ENCODE measurements at places on chromosomes 4 and X.

DNA sequence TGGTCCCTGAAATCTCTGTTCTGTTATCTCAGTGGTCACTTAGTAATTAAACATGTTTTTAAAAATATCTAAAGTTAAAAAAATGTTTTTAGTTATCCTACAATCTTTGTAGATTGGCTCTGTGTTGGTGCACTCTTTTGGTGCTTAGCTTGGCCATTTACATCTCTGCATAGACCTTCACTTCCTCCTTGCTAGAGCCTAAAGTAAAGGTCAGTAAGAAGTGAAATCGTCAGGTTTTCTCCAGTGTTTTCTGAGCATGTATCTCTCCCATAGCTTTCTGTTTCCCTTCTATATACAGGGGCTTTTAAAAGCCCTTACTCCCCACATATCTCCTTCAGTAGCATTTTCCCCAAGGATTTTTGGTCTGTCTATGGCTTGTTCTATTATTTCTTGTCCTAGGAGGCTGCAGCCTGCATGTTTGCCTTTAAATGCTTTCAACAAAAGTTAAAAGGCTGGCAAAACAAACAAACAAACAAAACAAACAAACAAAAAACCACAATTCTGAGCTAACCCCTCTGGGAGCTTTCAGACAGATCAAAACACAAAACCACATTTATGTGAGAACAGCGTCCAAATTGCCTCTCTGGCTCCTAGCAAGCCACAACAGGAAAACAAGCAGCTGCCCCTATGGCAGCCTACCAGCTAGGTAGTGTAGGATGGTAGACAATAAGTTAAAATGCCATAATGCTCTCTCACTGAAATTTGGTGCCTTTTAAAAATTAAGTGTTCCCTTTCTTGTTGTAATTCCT lies 27.3 kb upstream of the GPRASP2 start:
- no peak for DNase-seq

DNA sequence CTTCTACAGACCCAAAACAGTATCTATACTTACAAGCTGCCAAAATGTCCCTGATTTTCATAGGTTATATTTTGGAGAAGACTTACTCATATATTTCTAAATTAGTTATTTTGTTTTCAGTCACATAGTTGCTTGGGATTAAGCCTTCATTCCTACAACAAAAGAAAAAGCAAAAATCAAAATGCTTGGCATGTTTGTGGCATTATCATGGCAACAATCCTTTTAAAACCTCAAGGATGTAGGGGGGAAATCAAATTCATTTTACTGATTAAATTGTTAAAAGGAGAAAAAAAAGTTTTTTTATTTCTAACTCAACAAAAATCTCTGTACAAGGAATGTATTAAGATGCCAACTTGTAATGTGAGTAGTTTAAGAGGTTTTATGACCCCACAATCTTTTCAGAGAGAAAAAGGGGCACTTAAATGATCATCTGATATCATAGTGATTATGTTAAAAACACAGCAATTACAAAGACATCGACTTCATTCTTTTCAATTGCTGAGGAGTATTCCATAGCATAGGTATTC lies 23.5 kb downstream of the TXK start:
- no peak for DNase-seq

- no peak for DNase-seq
Observed at GRCh38 chr4:112172180-112172579, 26.9 kb downstream of the FAM241A start.

DNA sequence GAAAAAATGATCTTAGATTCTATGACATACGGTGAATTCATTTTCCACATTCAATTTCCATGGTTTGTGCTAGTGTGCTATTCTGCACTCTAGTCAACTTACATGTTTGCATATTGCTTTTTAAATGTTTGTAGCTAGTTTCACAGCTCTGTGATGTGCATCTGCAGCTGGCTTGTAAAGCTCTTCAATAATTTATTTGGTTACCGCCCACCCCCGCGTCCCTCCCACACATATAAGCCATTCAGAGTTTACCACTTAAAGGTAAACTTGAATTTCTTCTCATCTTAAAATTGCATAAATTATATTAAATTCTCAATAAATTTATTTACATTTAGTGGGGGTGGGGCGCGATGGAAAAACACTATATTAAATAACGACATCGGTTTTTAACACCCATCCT lies 291 bp upstream of the NBDY start:
- no peak for DNase-seq

DNA sequence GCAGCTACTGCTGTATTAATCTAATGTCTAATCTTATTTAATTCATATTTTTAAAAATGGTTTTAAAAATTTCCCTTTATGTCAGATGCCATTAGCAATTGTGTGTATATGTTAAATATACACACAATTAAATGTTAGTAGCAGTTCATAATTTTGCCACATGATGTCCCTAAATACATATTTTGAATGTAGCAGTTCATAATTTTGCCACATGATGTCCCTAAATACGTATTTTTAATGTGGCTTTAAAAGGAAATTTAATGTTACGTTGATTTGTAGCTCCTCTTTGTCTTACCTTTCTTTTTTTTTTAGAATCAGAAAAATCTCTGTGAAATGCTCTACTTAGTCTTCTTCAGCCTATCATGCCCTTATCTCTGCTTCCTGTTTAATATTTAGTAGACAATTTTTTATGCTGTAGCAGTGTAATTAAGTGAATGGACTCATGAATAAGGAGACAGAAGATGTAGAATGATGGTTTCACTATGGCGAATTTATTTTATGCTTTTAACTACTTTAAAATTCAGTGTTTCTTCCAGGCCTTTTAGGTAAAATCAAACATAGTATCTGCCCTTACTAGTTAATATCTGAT lies 26.1 kb downstream of the RBM46 start:
- no peak for DNase-seq

DNA sequence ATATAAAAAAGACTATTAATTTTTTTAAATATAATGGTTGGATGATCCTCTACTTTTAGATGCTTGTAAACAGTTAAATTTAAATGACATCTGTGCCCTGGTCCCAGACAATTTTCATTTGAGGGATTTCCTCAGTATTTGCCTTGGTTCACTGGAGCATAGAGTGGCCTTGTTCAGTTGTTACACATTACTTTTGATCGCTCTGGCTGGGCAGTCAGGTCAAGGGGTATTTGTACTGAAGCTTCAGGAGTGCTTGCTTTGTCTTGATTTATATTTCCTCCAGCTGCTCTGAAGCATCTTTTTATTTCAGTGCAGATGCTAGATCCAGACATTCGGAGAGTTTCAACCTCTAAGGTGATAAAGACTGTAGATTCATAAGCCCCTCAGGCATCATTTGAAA lies 50.0 kb downstream of the COMMD8 start:
- no peak for DNase-seq

DNA sequence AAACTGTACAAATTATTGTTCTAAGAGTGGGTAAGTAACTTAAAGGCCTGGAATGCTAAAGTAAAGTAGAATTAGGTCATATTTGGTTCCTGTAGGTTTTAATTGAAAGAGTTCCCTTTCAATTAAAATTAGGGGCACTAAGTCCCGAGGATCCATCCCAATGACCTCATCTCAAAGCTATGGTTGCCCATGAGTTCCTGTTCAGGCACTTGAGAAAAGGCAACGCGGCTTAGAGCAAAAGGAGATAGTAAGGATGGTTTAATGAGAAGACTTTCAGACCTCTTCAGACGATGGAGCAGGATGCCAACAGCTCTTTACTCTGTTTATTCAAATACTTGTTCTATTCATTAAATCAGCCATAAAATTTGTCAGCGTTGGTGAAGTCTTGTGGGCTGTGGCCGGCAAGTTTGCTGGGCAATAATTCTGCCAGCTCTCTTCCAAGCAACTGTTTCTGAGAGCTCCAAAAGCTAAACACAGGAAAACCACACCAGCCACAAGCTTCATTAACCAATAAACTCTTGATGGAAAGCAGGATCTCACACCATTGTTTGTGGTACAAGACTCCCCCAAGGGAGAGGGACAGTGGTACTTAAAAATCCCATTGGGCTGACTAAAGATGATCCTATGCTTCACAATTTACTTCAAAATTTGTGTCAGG lies 167.4 kb downstream of the COL4A6 start:
- no peak for DNase-seq

DNA sequence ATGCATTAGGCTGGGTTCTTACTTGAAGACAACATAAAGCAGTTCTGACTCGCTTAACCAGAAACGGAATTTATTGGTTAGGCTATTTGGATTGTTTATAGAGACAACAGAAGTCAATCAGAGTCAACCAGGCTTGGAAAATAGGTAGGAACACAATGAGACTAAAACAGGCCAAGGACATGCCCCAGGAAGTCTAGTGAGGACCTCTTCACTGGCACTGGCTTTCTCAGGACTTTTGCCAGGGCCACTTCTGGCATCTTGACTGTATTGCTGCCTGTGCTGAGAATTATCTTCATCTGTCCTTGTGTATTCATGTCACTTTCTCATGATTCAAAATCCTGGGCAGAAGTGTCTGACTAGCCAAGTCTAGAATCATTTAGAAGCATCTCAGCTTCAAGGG lies 19.6 kb downstream of the PGAM4 start:
- DNase-seq: no peak

- no peak for DNase-seq
Observed at GRCh38 chr4:113823291-113823659, 61.7 kb upstream of the CAMK2D start.

- no peak for DNase-seq
Observed at GRCh38 chrX:31298916-31299315, 227.1 kb upstream of the FTHL17 start.

DNA sequence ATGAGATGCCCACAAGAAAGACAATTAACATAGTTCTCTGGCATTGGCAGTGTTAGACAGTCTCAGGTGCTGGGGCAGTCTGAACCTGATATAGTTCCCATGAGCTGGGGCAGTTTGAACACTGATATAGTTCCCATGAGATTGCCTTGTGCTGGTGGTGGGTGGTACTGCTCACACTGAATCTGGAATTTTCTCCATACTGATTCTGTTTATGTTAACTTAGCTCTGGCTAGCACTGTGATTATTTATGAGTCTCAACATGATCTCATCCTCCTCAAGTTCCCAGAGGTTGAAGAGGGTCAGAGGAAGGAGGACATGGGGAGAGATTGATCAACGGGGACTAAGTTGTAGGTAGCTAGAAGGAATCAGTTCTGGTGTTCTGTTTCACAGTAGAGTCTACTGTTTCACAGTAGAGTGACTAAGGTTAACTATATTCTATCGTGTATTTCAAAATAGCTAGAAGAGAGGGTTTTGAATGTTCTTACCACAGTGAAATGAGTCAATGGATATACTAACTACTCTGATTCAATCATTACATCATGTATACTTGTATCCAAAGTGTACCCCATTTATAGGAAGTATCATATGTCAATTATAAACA lies 379.9 kb downstream of the ADAM29 start:
- DNase-seq: no peak

GRCh38 chr4:89337681-89338080 lies 30.1 kb upstream of the GPRIN3 start:
- DNase-seq: no peak

DNA sequence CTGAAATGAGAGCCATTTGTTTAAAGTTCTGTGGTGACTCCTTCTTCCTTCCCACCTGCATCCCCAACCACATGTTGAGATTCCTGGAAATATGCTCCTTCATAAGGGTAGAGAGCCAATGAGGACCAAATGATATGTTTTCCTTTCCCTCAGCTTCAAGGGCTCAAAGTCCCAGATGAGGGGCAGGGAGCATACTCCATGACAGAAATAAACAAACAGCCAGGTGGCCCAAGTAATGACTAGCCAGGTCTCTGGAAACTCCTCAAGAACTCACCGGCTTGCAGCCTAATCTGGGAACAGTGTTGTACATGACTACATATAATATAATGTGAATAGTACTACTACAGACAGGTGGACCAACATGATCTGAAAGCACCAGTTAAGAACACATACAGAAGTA lies 392.3 kb downstream of the PACRGL start:
- DNase-seq: no peak

DNA sequence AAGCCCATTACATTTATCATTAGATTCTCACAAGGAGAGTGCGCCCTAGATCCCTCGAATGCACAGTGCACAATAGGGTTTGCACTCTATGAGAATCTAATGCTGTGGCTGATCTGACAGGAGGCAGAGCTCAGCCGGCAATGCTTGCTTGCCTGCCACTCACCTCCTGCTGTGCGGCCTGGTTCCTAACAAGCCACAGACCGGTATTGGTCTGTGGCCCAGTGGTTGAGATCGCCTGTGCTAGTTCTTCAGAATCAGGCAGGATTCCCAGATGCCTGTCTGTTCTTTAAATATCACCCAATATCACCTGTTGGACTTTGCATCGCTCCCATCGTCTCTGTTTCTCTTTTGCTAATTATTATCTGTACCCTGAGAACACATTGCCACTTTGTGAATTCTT lies 14.0 kb downstream of the DSPP start:
- no peak for DNase-seq

DNA sequence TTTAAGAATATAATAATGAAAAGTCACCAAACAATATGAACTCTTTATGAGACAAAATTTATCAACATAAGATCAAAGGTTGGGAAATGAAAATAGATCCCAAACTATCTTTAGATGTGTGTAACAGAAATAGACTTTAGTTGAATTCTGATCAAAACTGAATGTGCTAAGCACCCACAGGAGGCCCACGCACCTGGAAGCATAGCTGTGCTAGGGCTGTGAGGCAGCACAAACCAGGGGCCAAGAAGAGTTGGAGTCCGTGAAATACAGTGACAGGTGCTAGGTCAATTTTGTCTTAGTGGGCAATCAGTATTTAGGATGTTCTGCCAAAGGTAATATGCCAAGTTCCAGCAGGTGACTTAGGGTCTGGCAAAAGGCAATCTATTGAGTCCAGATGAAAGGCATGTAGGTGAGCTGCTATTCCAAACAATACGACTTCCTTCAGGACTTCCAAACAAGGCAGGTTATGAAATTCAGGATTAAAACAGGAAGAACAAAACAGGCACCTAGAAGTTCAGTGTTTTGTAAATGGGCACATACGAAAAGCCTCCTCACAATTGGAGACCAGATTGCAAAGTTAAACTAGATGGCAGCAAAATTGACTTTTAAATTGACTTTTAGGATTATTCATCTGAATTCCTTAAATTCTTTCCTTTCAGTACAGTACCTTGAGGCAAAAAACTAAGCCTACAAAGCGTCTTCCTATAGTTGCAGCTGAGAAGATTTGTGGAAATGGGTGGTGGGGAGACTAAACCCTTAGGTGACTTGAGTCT lies 4.7 kb upstream of the PCDH18 start:
- DNase-seq: no peak

- no peak for DNase-seq
Observed at GRCh38 chr4:74671080-74671698, 123.1 kb downstream of the BTC start.

- DNase-seq: no peak
Observed at GRCh38 chr4:10495651-10496050, 38.4 kb upstream of the ZNF518B start.

All from HuH-7.5 (cell line).